Esophagus muscularis mucosa (tissue), 4 donors: ENCODE measurements at places on chromosomes 16 and 17. TPM values are rescaled to one million over a fixed set of nuclear protein-coding genes. Genes with fewer than 3 reads are reported as not detected.

TAF15 gene
- 132 TPM for total RNA-seq

MMP28 gene
- total RNA-seq = 75.5 TPM

CCDC154 gene
- total RNA-seq = not detected

DNA sequence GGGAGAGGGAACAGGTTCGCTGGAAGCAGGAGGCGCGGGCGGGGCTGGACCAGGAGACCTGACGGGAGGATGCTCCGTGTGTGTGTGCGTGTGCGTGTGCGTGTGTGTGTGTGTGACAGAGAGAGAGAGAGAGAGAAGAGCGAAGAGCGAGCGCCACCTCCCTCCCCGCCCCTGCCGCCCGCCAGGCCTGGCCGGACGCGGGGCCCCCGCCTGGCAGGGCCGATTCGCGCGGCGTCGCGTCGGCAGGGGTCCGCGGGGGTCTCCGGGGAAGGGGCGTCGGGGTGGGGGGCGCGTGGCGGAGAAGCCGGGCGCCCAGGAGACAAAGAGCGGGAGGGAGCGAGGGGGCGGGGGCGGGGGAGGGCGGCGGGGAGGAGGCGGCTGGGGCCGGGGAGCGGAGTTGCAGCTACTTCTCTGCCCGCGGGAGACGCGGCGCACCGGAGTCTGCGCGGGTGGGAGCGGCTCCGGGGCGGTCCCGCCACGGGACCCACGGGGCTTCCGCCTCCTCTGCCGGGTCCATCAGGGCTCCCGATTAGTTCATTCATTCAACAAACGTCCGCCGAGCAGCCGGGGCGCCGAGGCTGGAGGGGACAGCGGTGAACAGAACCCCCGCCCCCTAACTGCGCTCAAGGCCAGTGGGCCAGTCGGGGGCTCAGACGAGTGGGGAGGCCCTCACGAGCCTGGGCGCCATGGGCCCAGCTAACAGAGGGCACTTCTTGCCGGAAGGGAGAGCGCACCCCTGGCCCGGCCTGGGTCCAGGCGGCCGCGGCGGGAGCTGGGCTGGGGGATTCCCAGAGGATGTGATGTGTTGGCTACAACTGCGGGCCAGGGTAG, at the start of gene SAMD14:
Gene SAMD14, minus strand, starts transcription at position 433 of the 831 bp plus-strand sequence. CDS start 5,201 bp downstream, outside the sequence.
- no peak for DNase-seq
- peak within 1 kb of the TSS; percentile 28 for H3K27ac ChIP-seq
- peaks cover 9% of the 10 kb centered on the region for H3K36me3 ChIP-seq

GRCh38 chr16:48106446-48106845, 49.3 kb downstream of the ABCC12 start:
- no peaks in the 10 kb centered on the region for H3K27me3 ChIP-seq
- no peaks in the 10 kb centered on the region for H3K36me3 ChIP-seq
- DNase-seq = no peak
- no peak overlapping the region for H3K27ac ChIP-seq

UBFD1 gene
- total RNA-seq = 39.1 TPM

DNA sequence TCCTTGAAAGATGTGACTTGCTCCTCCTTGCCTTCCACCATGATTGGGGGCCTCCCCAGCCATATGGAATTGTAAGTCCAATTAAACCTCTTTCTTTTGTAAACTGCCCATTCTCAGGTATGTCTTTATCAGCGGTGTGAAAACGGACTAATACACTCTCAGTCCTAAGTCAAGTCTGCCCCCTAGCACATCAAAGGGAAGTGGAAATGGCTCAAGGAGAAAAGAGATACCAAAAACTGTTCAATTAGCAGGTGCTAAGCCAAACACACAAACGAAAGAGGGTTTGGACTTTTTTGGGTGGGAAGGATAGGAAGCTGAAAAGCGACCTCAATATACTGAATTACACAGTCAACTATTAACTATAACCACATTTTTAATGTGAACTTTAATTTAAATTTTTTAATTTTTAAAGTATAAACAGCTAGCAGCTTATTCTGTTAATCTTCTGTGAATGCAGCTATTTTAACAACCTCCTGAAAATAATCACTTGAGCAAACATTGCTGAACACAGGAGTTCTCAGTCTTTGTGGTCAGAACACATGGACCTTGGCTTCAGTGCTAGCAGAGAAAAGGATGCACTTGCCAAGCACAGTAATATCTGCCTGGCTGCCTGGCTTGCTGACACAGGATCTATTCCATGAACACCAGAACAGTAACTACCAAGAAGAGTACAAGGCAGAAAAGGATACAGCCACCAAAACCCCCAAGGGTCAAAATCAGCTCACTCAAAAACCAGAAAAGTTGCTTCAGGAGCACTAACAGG, 10.9 kb downstream of the ZNF18 start:
- no peak overlapping the region for H3K27ac ChIP-seq
- no peaks in the 10 kb centered on the region for H3K4me1 ChIP-seq
- H3K4me3 ChIP-seq = no peak overlapping the region
- DNase-seq = no peak

GRCh38 chr16:59878479-59878878, 1144.4 kb upstream of the GOT2 start:
- DNase-seq = no peak
- H3K27me3 ChIP-seq = no peaks in the 10 kb centered on the region
- no peak overlapping the region for H3K27ac ChIP-seq
- H3K4me1 ChIP-seq = no peaks in the 10 kb centered on the region

- no peak for DNase-seq
- H3K27me3 ChIP-seq = no peaks in the 10 kb centered on the region
- no peak overlapping the region for H3K4me3 ChIP-seq
Measured at GRCh38 chr17:58334256-58334655, 5.7 kb upstream of the TSPOAP1 start.

KCNJ2 gene
- 2.9 TPM for total RNA-seq

PRR35 gene
- total RNA-seq = not detected

CHRNB1 gene
- total RNA-seq = 12.8 TPM

- no peaks in the 10 kb centered on the region for H3K36me3 ChIP-seq
- H3K27ac ChIP-seq = no peak overlapping the region
- no peak for DNase-seq
Measured at GRCh38 chr17:49915670-49916069, 53.3 kb upstream of the DLX4 start.

AGRP gene
- total RNA-seq = not detected

KIF18B gene
- not detected for total RNA-seq

- no peak overlapping the region for H3K4me3 ChIP-seq
- no peak for DNase-seq
- H3K27me3 ChIP-seq = no peaks in the 10 kb centered on the region
- H3K4me1 ChIP-seq = peaks cover 19% of the 10 kb centered on the region
- no peaks in the 10 kb centered on the region for H3K36me3 ChIP-seq
Measured at GRCh38 chr16:50251375-50252081, 14.8 kb upstream of the ADCY7 start.

DNA sequence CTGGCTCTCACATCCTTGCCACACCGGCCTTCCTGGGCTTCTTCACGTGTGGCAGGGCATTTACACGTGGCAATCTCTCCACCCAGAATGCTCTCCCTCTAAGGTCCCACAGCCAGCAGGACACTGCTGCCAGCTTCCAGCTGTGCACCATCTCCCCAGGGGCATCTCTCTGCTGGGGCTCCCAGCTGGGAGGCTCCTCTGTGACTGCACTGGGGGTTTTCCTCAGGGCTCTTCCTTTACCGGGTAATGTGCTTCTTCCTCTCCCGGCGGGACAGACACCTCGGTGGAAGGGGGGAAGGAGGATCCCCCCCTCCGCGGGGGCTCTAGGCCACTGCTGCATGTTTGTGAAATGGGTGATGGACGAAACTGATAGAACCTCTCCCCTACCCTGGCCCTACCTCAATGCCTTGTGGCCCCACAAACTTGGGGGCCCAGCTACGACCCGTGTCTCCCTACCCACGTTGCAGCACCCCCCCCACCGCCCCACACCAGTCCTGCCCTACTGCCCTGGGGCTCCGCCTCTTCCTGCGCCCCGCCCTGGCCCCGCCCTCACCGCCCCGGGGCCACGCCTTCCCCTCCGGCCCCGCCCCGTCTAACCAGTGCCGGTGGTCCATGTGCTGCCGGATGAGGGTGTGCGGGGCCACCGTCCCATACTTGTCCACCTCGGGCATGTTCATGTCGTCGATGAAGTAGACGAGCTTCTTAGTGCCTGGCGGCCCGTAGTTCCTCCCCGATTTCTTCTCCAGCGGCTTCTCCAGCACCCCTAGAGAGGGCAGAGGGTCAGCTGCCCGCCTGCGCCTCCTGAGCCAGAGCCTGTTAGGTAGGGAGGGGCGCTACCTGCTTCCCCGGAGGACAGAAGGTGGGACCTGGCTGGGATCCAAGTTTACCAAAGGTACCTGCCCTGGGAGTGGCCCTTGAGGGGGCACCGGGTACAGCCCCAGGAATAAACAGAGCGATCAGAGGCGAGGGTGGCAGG, 92.6 kb downstream of the DNAH17 start:
- no peak overlapping the region for H3K27ac ChIP-seq
- peak overlapping the region; percentile 31 for H3K4me3 ChIP-seq
- H3K36me3 ChIP-seq = no peaks in the 10 kb centered on the region
- H3K4me1 ChIP-seq = peaks cover 11% of the 10 kb centered on the region
- no peak for DNase-seq

CAMTA2 gene
- total RNA-seq = 24.0 TPM

GRCh38 chr16:88995746-88996535, 18.9 kb upstream of the CBFA2T3 start:
- H3K27me3 ChIP-seq = no peaks in the 10 kb centered on the region
- no peaks in the 10 kb centered on the region for H3K36me3 ChIP-seq
- no peak for DNase-seq
- no peak overlapping the region for H3K27ac ChIP-seq

DNA sequence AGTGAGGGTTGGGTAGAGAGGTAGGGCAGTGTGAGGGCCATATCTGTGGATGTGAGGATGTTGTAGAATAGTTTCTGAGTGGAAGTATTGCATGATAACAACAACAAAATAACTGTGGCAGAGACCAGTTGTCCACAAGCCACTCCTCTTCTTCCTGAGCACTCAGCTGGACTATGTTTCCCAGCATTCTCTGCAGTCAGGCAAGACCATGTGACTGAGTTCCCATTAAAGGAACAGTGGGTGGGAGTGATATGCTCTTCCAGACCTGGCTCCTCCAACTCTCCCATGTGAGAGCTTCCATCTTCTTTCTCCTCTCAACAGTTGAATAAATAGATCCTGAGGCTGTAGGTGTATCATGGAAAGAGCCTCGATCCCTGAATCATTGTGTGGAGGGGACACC, 272.4 kb downstream of the CBLN1 start:
- no peaks in the 10 kb centered on the region for H3K27me3 ChIP-seq
- H3K36me3 ChIP-seq = no peaks in the 10 kb centered on the region
- no peak overlapping the region for H3K27ac ChIP-seq
- H3K4me3 ChIP-seq = no peak overlapping the region
- no peak for DNase-seq

DNA sequence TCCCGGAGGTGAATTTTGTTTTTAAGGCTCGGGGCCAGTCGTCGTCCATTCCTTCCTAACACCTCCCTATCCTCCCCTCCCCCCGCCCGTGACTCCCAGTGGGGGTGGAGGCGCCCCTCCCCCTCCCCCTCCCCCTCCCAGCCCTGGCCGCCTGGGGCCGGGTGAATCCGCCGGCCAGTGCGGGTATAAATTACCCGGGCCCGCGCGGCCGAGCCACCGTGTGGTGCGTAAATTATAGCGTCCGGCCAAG, 2.0 kb upstream of the GSE1 start:
- H3K36me3 ChIP-seq = no peaks in the 10 kb centered on the region
- H3K27ac ChIP-seq = peak overlapping the region; percentile 87
- no peaks in the 10 kb centered on the region for H3K27me3 ChIP-seq
- H3K4me3 ChIP-seq = peak overlapping the region; percentile 74

OR4D1 gene
- not detected for total RNA-seq

DNA sequence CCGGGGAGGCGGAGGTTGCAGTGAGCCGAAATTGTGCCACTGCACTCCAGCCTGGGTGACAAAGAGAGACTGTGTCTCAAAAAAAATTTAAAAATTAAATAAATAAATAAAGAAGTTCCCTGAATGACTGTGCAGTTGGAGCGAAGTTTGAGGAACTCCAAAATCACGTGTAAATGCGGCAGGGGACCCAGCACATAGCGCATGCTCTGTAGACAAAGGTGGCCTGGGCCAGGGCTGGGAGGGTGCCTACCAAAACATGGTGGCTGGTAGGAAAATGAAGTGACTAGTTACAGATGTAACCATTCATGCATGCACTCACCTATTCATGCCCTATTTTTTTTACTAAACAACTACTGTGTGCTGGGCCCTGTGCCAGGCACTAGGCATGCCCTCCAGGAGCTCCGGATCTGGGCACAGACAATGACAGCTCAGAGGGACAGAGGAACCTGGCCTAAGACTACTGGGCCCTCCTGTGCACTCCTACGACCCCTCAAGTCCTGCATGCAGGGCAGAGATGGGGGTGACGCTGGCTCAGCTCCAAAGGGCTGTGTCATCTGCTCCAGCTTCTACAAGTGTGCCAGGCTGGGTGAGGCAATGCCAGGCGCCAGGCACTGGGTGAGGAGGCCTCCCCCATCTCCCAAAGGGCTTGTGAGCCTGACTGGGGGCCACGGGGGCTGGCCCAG, 65.3 kb downstream of the RMI2 start:
- DNase-seq = no peak
- H3K36me3 ChIP-seq = no peaks in the 10 kb centered on the region

DNA sequence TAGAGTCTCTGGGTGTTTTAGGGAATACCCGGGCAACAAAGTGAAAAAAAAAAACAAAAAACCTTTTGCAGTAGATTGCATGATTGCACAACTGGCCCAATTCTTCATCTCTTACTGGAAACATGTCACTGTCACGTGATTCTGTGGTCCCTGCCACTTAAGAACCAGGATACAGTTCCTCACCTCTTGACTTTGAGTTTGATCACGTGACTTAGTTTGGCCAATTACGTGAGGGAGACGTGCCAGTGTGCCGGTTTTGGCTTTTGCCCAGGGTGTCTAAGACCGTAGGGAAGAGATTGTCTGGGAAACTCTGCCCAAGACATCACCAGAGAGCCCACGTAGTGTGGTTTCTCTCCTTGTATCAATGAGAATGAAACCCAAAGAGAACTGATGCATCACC, 88.7 kb downstream of the GRIN2A start:
- H3K36me3 ChIP-seq = no peaks in the 10 kb centered on the region
- H3K4me1 ChIP-seq = peaks cover 5% of the 10 kb centered on the region
- no peak overlapping the region for H3K27ac ChIP-seq

- peaks cover 27% of the 10 kb centered on the region for H3K4me1 ChIP-seq
- H3K27ac ChIP-seq = peak overlapping the region; percentile 100
- H3K27me3 ChIP-seq = no peaks in the 10 kb centered on the region
- no peak for DNase-seq
Measured at GRCh38 chr17:81509207-81509971, 3.2 kb downstream of the ACTG1 start.

DNA sequence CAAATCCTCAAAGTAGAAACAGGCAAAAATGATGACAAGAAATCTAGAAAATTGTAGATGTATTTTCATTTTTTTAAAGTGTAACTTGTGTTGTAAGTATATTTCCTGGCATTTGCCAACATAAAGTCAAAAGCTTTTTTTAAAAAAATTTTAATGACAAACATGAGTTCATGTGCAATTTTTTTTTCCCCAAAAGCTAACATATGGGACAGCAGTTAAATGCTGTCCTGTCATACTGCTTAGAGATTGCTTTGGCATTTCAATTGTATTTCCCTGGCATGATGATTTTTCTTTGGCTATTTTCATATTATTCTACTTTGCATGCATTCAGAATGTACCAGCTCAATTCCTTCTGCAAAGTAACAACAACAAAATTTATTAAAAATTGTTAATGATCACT, 24.5 kb upstream of the CPPED1 start:
- H3K27me3 ChIP-seq = no peaks in the 10 kb centered on the region
- no peak overlapping the region for H3K27ac ChIP-seq
- no peak for DNase-seq

GRCh38 chr16:28158136-28158535, 53.6 kb downstream of the XPO6 start:
- peaks cover 11% of the 10 kb centered on the region for H3K4me1 ChIP-seq
- peaks cover 13% of the 10 kb centered on the region for H3K36me3 ChIP-seq
- no peaks in the 10 kb centered on the region for H3K27me3 ChIP-seq
- H3K4me3 ChIP-seq = peak overlapping the region; percentile 1
